ENCODE measurements at places on chromosomes 7 and 10.

DNA sequence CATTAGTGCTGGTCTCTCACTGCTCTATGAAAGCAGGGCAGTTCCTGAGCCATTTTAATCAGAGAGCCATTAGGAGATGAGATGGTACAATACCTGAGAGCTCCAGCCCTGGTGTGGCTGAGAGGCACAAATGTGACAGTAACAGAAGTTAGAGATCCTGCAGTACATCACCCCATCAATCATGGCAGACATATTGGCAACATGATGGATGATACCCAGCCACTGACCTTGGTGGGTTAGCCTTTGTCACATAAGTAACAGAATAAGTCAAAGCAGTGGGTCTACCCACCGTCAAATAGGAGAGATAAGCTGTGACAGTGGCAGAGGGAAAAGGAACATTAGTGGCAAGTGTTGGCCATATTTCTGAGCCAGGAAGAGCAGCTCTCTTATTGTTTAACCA, 53.3 kb upstream of the NXPH1 start:
- no peak for DNase-seq

DNA sequence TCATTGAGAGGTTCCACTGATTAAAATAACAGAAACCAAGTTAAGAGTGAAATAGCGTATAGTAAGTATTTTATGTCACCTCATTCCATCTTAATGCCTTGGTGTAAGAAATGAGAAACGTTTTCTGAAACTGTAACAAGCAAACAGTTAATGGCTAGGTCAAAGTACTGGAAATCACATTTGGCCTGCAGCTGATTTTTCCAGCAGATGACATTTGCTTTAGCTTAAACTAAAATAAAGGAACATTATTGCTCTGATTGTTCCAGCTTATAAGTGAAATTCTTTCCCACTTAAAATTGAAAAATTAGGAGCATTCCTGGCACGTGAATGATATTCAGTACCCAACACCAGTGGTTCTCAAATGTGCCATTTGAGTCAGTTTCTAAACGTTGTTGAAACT, 213.6 kb upstream of the DPP6 start:
- no peak for DNase-seq

DNA sequence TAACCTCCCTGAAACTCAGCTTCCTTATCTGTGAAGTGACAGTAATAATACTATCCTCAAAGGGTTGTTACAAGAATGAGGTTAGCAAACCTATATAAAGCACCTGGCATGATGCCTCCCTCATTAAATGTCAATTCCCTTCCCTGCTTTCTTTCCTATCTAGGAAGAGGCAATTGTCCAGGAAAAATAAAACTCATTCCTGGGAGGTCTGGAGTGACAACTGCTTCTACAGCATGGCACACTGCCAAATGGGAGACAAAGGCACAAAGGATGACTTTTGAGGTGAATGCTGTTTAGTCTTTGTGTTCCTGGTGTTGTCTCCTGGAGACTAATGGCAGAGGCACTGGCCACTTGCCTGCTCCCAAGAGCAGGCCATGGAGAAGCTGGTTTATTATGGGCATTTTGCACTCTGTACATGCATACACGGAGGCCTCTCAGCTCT, 32.2 kb upstream of the PDE1C start:
- DNase-seq, result no peak

DNA sequence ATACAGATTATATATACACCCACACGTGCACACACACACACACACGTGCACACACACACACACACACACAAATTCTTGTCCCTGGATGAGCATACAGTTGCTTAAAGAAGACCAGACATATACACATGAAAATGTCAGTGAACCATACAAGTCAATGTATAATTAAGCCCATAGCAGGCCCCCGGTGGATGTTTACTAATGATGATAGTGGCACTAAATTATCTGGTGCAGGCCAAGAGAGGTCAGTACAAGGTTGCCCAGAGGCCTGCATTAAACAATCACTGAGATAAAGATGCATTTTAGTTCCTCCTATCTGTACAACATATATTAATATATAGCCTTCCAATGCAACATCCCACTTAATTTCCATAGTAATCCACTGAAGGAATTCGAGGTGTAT, 860.5 kb downstream of the LRMDA start:
- DNase-seq, result no peak

DNA sequence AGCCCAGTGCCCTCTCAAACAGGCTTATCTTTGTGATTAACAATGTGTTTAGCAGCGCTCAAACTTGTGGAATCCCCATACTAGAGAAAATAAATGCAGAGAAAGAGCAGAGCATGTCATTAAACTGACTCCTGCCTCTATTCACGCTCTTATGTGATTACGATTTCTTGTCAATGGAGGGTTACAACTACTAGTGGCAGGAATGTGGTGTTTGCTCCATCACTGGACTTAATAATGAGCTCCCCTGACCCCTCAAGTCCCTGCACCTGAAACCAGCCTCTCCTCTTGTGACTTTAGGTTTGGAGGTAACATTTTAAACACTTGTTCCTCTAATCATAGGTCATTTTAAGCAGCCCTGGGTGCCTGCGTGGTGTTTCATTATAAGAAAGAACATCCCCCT, 121.9 kb downstream of the PLPP4 start:
- no peak for DNase-seq

DNA sequence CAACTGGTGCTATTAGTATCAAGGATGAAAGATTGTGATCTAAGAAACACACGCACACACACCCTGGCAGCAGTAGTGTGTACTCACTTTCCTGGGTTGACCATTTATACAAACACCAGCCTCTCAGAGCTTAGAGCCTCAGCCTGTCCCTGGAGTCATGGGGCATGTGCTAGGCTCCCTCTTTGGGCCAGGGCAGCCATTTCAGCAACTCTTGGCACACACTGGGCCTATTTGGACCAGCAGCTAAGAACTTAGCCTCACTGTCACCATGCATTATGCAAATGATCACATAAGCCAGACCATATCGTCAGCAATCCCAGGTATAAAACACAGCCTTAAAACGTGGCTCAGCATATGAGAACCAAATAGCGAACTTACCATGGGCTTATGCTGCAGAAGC, 51.3 kb downstream of the GLI3 start:
- no peak for DNase-seq

DNA sequence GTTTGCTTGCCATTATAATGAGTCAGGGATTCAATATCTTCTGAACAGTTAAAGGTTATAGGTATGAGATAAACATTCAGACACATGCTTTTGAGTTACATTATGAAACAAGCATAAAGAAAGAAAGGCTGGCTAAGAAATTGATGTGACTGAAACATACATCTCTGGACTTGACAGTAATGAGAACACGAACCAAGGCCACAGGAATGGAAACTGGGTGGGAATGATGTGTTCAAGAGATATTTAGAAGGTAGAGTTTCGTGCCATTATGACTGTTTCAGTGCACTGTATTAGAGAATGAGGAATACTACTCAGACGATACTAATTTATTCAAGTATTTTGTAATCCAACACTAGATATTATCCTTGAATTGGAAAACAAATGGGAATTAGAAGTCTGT, 332.1 kb upstream of the MAGI2 start:
- no peak for DNase-seq

DNA sequence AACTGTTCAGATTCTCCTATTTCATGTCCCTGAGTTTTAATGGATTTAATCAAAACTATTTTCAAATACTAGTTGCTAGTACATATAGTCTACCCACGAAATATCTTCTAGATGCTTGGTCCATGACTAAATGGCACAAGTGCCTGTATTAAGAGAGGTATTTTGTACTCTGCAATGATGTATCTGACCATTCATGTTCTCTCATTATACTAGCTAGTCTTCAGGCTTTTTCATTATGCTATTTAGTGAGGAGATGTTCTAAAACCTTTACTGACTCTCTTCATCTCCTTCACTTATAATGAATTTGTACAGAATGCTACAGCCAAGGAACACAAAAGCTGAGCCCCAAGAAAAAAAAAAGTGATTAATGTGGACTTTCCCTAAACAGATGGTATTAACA, 222.5 kb downstream of the AHR start:
- no peak for DNase-seq

Data from NCI-H1930 (cell line).